ENCODE measurements at places on chromosomes 12 and 14.

GRCh38 chr14:38663382-38663781 lies 407.5 kb upstream of the CLEC14A start:
- no peaks in the 10 kb centered on the region for H3K36me3 ChIP-seq
- no peak overlapping the region for H3K27ac ChIP-seq
- H3K27me3 ChIP-seq: no peaks in the 10 kb centered on the region
- H3K4me3 ChIP-seq: no peak overlapping the region
- H3K4me1 ChIP-seq: no peaks in the 10 kb centered on the region

- H3K4me3 ChIP-seq: no peak overlapping the region
- H3K4me1 ChIP-seq: no peaks in the 10 kb centered on the region
- no peak overlapping the region for H3K27ac ChIP-seq
- H3K36me3 ChIP-seq: no peaks in the 10 kb centered on the region
These were observed 197.8 kb upstream of the FRMD6 start for GRCh38 chr14:51453869-51454268.

- no peaks in the 10 kb centered on the region for H3K36me3 ChIP-seq
- H3K4me1 ChIP-seq: no peaks in the 10 kb centered on the region
- no peak overlapping the region for H3K27ac ChIP-seq
- no peaks in the 10 kb centered on the region for H3K27me3 ChIP-seq
These were observed 38.4 kb upstream of the DDX11 start for GRCh38 chr12:31035226-31035625.

GRCh38 chr14:56002876-56003625 lies 115.2 kb upstream of the PELI2 start:
- no peak overlapping the region for H3K4me3 ChIP-seq
- H3K27ac ChIP-seq: no peak overlapping the region
- peaks cover 1% of the 10 kb centered on the region for H3K27me3 ChIP-seq

DNA sequence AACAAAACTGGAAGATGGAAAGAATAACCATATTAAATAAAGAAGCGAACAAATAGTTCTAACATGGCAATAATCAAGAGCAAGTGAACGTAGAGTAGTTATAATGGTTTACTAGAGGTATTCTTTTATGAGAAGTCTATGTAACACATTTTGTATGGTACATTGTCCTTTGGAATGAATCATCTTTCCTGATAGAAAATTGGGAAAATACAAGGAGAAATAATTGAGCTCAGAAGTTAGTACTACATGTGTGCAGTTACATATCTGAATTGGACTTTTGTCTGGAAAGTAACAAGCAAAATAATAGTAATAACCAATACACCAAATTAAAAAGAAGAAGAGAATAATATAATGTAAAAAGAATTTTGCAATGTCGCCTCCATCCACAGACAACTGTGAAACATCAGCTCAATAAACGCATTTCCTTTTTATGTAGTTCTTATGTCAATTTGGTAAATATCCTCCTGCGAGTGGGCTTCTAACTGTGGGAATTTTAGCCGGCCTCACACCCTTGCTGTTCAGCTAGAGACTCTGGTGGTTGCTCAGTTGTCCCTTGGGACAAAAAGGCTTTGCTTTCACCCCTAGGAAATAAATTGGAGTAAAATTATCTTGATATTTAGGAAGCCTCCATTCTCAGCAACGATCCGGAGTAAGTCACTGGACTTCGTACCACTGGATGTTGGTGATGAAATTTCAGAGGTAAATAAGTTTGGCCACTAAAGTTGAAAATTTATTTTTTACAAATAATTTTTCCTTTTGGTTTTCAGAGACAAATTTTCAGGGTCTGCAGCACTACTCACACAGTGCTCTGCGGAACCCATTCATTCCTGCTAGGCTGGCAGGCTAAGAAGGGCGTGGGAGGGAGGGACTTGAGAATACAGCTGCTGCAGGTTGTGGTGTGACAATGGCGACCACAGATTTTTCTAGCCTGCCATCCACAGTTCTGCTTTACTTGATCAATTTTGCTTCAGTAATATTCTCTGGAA lies 1.1 kb upstream of the TUBA1A start:
- H3K4me3 ChIP-seq: peak overlapping the region; percentile 97
- no peaks in the 10 kb centered on the region for H3K4me1 ChIP-seq
- DNase-seq: no peak
- H3K27ac ChIP-seq: peak overlapping the region; percentile 100

- H3K36me3 ChIP-seq: no peaks in the 10 kb centered on the region
- no peaks in the 10 kb centered on the region for H3K4me1 ChIP-seq
- H3K27me3 ChIP-seq: no peaks in the 10 kb centered on the region
- H3K4me3 ChIP-seq: no peak overlapping the region
These were observed 194.6 kb upstream of the FSCB start for GRCh38 chr14:44701563-44702263.

Measured in small intestine (tissue), 16 donors.